ENCODE measurements at places on chromosomes 1 and 21.

DNA sequence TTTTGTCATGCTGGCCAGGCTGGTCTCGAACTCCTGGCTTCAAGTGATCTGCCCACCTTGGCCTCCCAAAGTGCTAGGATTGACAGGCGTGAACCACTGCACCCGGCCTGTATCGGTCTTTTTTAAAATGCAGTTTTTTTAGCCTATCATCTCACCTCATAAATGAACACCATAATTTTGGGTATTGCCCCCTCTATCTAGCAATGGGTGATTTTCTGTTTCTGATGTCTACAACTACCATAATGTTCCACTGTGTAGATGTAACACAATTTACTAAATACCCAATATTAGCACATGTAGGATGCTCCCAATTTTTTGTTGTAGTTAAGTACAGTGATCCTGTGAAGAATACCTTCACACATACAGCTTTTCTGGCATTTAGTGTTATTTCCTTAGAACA is 2.0 kb upstream of the CAMTA1 start:
- DNase-seq = no peak

GRCh38 chr1:109914587-109915240 is 4.1 kb downstream of the CSF1 start:
- peak; percentile 46 for DNase-seq

GRCh38 chr1:180363246-180363995 is 133.4 kb downstream of the LHX4 start:
- no peak for DNase-seq

DNA sequence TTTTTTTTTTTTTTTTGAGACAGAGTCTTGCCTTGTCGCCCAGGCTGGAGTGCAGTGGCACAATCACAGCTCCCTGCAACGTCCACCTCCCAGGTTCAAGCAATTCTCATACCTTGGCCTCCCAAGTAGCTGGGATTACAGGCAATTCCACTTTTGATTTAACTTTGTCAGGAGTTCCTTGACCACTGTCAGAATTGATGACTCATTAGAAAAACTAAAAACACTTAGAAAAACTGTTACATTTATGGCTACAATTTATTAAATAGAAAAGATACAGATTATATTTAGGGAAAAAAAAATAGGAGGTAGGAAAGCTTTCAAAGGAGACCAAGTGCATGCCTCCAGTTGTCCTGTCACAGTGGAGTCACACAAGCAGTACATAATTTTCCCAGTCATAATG is 20.0 kb downstream of the ZNF678 start:
- DNase-seq = no peak

GRCh38 chr21:32653326-32653901 is 41.2 kb upstream of the CFAP298 start:
- DNase-seq = peak; percentile 26

DNA sequence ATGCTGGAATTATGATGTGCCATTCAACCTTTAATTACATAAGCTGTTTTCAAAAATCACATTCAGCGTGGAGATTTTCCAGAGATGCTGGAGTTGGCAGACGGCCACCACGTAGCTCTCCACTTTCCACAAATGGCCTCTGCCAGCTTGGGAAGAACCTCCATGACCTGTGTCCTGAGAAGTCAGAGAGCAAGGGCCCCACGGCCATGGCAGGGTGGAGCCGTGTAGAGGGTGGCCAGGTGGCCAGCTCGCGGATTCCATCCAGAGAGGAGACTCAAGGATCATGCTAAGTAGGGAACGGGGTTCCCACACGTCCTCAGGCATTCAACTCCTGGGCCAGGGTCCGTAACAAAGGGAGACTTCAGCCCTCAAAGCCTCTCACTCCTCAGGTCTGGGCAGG is 1.3 kb upstream of the GALE start:
- no peak for DNase-seq

- no peak for DNase-seq
Observed at GRCh38 chr1:217106231-217106901, 383.1 kb upstream of the ESRRG start.

DNA sequence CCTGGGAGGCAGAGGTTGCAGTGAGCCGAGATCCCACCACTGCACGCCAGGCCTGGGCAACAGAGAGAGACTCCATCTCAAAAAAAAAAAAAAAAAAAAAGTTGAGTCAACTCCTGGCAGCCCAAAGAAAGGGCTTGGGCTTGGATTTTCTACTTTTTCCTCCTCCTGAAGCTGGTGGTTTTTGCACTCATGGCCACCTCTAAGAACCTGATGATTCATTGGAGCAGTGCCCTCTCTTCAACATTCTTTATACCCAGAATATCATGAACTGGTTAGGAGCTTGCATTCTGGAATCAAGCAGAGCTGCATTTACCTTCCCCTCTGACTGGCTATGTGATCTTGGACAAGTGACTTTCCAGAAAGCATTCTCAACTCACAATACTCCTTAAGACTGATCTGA is 3.5 kb upstream of the ACTA1 start:
- peak; percentile 74 for DNase-seq

GRCh38 chr1:216630532-216630931 is 92.7 kb downstream of the ESRRG start:
- DNase-seq = no peak

DNA sequence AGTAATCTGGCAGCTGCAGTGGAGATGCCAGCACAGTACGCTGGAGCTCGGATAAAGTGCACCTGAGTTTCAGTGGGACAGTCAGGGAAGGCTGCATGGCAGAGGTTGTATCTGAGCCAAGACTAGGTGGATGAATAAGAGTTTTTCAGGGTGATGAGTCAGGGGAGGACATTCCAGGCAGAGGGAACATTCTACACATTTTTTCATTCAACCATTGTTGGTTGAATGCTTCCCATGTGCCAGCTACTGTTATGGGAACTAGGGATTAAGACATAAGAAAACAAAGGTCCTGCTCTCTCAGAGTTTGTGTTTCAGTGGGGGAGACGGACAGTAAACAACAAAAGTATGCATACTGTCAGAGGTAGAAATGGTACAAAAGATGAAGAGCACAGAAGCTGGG is 5.2 kb downstream of the LEPR start:
- peak; percentile 93 for DNase-seq

- peak; percentile 99 for DNase-seq
Observed at GRCh38 chr1:66563941-66564630, 30.1 kb downstream of the SGIP1 start.

DNA sequence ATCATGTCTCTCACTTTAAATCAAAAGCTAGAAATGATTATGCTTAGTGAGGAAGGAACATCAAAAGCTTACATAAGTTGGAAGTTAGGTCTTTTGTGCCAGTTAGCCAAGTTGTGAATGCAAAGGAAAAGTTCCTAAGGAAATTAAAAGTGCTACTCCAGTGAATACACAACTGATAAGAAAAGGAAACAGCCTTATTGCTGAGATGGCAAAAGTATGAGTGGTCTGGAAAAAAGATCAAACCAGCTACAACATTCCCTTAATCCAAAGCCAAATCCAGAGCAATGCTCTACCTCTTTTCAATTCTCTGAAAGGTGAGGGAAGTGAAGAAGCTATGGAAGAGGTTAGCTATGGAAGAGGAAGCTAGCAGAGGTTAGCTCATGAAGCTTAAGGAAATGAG is 378.7 kb downstream of the KCNT2 start:
- DNase-seq = no peak

Measured in M059J (cell line).